Subcutaneous preadipocyte (primary cell): ENCODE measurements at places on chromosomes 2 and 18. TPM values are rescaled to one million over a fixed set of nuclear protein-coding genes. Genes with fewer than 3 reads are reported as not detected.

UGT1A1 gene
- total RNA-seq: not detected in 2 replicates

ESCO1 gene
- total RNA-seq: 10.3 and 11.1 TPM in 2 replicates

MROH2A gene
- total RNA-seq: not detected in 2 replicates

GALNT13 gene
- 2.6 and 4.5 TPM in 2 replicates for total RNA-seq

ZAP70 gene
- not detected in 2 replicates for total RNA-seq

RBKS gene
- 0.73 and 2.0 TPM in 2 replicates for total RNA-seq

SERPINB4 gene
- total RNA-seq: under 0.01 TPM in 1 of 2 replicates, not detected in the other

HOXD8 gene
- 7.7 and 10.0 TPM in 2 replicates for total RNA-seq

UGT1A8 gene
- not detected in 2 replicates for total RNA-seq

CYP1B1 gene
- total RNA-seq: 63.3 and 145 TPM in 2 replicates

RAB31 gene
- 25.7 and 37.9 TPM in 2 replicates for total RNA-seq

RNF152 gene
- 0.37 and 1.2 TPM in 2 replicates for total RNA-seq

KLHL41 gene
- total RNA-seq: 0.20 and 0.37 TPM in 2 replicates

OR6B2 gene
- total RNA-seq: not detected in 2 replicates

TMEM163 gene
- total RNA-seq: not detected in 2 replicates

GRHL1 gene
- total RNA-seq: 1.1 and 1.6 TPM in 2 replicates

MAPRE2 gene
- 14.7 and 17.0 TPM in 2 replicates for total RNA-seq

MALL gene
- 4.7 and 8.8 TPM in 2 replicates for total RNA-seq

NAT8 gene
- not detected in 2 replicates for total RNA-seq

NCL gene
- total RNA-seq: 193 and 199 TPM in 2 replicates

MXD1 gene
- 3.3 TPM in 2 replicates for total RNA-seq

CCT7 gene
- total RNA-seq: 326 and 375 TPM in 2 replicates

ASIC4 gene
- total RNA-seq: under 0.01 TPM in 1 of 2 replicates, not detected in the other

SULT1C2 gene
- under 0.01 and 0.39 TPM in 2 replicates for total RNA-seq

YIPF4 gene
- total RNA-seq: 10.3 and 11.5 TPM in 2 replicates

SAP130 gene
- 6.6 and 9.6 TPM in 2 replicates for total RNA-seq

DNAJC5G gene
- not detected in 2 replicates for total RNA-seq

CYTIP gene
- not detected in 2 replicates for total RNA-seq

SLC25A52 gene
- under 0.01 TPM in 1 of 2 replicates, not detected in the other for total RNA-seq

BMPR2 gene
- 14.7 and 16.6 TPM in 2 replicates for total RNA-seq

CTAGE1 gene
- not detected in 2 replicates for total RNA-seq

IL18R1 gene
- 0.73 and 2.2 TPM in 2 replicates for total RNA-seq

FAP gene
- 91.3 and 134 TPM in 2 replicates for total RNA-seq

C2orf69 gene
- total RNA-seq: 20.9 and 27.4 TPM in 2 replicates

COL4A3 gene
- total RNA-seq: under 0.01 TPM in 2 replicates

TMEM247 gene
- not detected in 2 replicates for total RNA-seq

FIGN gene
- total RNA-seq: 1.1 and 1.6 TPM in 2 replicates

RFX8 gene
- 38.2 and 46.7 TPM in 2 replicates for total RNA-seq

GPBAR1 gene
- total RNA-seq: 0.20 TPM in 1 of 2 replicates, not detected in the other
